ENCODE measurements at places on chromosomes 12 and 14. TPM values are rescaled to one million over a fixed set of nuclear protein-coding genes. Genes with fewer than 3 reads are reported as not detected.

- DNase-seq: no peak
Observed at GRCh38 chr12:49790741-49791555, 37.3 kb downstream of the NCKAP5L start.

DNA sequence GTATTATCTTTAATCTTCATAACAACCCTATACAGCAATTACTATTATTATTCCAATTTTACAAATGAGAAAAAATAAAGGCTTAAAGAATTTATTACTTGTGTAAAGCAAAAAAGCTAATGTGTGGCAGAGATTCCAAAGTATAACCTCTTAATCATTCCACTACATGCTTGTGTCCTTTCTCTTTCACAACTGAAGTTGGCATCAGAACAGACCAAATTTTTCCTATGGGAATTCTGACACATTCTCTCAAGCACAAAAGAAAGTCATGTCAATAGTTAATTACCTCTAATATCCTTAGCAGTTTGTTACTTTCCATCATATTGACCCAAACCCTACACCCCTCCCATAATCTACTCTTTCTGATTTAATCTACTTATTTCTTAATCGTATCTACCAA lies 86.7 kb downstream of the BCL2L14 start:
- DNase-seq: no peak

DNA sequence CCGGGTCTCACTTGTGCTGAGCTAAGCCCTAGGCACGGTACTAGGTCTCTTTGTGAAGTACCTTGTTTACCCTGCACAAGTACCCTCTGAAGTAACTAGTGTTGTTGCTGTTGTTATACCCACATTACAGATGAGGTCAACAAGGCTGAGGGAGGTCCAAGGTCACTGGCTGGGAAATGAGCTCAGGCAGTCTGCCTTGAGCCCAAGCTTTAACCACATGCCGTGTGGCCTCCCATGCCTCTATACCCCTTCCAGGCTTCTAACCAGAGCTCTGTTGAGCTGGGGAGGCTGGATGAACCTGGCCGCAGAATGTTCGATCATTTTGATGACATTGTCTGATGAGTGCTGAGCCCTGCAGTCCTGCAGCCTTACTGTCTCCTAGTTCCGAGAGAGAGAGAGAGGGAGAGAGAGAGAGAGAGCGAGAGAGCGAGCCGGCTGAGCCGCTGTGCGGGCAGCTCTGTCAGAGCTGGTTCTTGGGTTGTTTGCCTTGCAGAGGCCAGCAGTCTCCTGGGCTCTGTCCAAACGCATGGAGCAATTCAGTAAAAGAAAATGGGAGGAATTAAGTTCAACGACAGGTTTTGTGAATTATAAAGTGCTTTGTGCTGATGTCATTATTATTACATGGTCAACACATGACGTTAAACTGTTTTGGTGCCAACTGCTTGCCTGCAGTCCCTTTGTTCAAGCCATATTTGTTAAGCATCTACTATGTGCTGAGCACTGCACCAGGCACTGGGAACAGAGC lies 13.1 kb downstream of the JDP2 start:
- DNase-seq: no peak

GRCh38 chr14:68814539-68815297 lies 21.9 kb upstream of the ZFP36L1 start:
- DNase-seq: peak; percentile 65

DNA sequence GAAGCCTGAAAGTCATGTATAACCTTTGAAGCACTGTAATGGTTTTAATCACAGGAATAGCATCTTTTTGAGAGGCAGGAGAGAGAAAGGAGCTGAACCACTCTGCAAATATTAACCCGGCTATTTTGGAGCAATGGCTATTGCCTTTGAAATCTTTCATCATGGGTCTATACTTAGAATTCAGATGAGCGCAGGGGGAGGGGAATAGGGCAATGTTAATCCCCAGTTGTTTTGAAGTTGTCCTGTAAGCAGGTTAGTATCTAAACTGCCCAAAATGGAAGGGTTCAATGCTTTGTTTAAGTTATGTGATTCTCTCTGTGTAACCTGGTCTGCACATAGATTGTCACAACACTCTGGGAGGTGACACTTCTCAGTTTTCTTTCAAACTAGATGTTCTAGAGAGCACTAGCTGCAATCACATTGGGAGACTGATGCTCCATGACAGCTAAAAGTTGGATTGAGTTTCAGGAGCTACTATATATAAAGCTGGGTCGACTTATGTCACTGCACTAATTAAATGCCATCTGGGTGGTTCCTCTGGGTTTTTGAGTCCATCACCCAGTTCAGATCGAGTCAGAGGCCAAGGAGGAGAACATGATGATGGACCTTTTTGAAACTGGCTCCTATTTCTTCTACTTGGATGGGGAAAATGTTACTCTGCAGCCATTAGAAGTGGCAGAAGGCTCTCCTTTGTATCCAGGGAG lies at the start of gene MYF6:
MYF6 (plus strand) TSS at position 509 of the 704 bp plus-strand sequence; CDS start at position 595, 86 bp downstream.
- no peak for DNase-seq

GRCh38 chr14:52602131-52602530 lies 49.5 kb downstream of the GPR137C start:
- no peak for DNase-seq

DNA sequence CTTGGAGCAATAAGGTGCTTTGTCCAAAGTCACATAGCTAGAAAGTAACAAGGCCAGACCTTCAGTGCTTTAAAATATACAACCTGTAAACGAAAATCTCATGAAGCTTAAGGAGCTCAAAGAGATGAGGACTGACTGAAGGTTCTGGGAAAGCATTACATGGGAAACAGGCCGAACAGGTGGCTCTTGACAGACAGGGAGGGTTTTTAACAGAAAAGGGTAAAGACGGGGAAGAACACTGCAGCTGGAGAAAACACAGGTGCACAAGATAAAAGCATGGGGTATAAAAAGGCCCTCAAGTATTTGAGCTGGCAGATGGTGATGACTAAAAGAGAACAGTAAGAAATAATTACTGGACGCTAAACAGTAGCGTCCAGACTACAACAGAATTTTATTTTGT lies 257.2 kb downstream of the NELL2 start:
- DNase-seq: no peak

DNA sequence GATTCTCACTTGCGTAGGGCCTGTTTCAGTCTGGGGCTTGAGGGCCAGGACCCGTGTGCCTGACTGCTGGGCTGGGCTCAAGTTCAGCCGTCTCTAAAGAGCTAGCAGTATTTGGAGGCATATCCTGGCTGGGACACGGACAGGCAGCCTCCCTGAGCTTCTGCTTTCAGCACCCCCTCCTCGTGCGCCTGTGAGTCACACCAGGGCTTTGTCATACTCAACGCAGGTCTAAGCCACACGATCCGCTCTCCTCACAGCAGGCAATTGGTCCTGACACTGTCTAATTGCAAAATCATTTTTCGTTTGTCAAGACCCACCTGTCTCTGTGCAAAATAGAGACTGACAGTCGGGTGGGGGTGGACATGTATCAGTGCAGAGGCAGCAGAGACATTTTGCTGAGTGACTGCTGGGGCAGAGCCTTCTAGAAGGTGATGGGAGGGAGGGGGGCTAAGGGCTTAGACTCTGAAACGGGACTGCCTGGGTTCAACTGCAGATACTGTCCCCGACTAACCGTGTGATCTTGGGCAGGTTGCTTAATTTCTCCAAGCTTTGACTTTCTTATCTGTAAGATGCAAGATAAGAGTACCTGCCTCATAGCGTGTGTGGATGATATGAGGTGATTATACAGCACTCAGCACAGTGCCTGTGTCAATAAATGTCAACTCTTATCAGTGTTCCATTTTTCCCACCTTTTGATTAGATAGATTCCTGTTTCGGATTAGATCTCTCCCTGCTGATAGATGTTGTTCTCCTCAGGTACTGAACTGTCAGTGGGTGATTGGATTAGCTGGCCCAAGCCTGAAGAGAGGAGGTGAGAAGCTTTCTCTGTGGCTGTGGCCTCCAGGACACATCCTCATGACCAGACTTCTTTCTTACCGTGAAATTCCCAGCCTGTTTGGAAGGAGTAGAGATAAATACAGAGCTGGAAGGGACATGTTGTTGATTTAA lies 53.1 kb downstream of the KCNA1 start:
- DNase-seq: peak; percentile 14

DNA sequence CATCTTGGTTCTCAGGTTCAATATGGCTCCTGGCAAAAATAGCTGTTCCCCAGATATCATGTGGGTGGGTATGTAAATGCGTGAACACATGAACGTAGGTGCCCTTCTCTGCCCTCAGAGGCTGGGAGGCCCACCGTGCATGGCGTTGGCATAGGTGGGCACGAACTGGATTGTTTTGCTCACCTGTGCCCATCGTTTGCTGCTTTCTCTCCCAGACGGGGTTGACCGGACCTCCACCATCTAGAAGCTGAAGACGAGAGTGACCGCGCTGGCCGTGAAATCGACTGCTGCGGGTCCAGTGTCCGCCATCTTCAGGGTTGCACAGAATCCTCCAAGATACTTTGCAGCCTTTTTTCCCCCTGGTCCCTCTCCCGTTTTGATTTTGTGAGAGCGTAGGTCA lies 113.9 kb downstream of the GCH1 start:
- DNase-seq: no peak

DNA sequence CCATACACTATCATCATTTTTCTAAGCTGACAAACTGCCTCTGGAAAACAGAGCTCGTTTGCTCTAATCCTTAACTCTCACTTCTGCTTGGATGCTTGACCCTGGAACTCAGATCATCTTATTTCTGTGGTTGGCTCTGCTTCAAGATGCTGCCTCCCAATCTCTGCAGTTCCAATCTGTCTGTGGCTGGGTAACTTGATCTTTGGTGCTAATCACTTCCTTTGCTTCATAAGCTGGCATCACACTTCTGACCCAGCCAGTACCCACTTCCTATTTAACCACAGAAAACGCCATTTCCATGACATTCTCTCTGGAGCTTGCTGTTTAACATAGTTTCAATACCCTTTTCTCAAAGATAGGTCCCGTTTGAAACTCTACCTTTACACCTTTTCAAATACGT lies 254.2 kb downstream of the ACSS3 start:
- DNase-seq: peak; percentile 4

DNA sequence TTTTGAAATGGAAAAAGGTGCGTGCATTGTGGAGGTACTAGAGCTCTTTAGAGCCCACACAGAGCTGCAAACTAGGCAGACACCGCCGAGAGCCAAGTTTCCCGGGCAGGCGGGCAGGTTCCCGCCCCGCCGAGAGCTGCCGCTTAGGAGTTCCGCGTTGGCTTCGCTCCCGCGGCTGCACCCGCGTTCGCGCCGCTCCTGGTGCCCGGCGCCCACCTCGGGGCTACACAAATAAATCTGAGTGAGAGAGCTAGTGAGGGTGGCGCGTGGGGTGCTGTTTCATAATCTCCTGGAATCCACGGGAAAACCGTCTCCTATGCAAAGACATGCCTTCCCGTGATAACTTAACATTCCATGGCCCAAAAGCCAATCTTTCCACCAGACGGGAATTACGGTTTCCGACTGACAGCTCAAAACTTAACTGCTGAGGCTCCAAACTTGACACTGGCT lies 645 bp downstream of the KITLG start:
- DNase-seq: peak; percentile 34

- DNase-seq: no peak
Observed at GRCh38 chr14:78207414-78207813, 37.2 kb downstream of the NRXN3 start.

DNA sequence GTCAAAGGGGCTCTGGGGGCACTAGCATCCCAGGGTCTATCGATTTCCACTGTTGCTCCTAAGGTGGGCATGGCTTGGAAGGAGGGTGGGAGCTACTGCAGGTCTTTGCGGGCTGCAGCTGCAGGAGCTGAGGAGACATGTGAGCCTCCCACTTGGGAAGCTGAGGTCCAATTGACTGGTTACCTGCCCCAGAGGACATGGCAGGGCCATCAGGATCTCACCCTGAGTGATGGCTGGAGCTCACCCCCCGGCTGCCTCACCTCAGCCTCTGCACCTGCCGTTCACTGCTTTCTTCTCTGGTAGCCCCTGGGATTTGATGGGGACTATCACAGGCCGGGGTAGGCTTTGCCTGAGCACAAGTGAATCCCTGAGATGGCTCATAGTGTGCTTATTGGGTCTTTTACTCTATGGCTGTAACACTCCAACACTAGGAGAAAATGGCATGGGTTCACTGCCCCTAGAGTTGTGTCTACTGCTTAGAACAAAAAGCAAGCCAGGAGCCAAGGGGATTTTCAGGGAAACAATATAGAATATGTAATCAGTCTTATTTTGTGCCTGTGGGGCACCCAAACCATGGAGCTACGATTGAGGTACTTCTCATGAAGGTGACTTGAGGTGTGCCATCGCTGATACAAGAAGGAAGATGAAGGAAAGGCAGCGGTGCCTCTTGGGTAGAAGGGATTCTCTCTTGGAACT lies 3.2 kb upstream of the KRT4 start:
- no peak for DNase-seq

DNA sequence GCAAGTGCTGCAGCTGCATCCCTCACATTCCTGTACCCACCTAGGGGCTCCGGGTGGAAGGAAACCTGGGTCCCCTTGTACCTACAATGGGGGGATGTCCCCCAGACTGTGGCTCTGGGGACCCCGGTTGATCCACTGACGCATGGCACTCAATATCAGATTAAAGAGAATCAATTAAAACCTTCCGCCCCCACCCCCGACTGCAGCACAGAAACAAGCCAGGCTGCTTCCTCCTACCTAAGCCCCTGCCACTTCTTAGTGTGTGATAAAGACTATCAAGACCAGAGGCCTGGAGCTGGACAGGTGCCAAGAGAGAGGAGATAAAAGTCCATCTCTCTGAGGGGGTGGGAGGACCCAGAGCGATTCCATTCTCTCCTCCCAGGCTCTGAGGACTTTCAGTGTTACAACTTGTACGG lies 28.2 kb upstream of the RPLP0 start:
- DNase-seq: peak; percentile 67

DNA sequence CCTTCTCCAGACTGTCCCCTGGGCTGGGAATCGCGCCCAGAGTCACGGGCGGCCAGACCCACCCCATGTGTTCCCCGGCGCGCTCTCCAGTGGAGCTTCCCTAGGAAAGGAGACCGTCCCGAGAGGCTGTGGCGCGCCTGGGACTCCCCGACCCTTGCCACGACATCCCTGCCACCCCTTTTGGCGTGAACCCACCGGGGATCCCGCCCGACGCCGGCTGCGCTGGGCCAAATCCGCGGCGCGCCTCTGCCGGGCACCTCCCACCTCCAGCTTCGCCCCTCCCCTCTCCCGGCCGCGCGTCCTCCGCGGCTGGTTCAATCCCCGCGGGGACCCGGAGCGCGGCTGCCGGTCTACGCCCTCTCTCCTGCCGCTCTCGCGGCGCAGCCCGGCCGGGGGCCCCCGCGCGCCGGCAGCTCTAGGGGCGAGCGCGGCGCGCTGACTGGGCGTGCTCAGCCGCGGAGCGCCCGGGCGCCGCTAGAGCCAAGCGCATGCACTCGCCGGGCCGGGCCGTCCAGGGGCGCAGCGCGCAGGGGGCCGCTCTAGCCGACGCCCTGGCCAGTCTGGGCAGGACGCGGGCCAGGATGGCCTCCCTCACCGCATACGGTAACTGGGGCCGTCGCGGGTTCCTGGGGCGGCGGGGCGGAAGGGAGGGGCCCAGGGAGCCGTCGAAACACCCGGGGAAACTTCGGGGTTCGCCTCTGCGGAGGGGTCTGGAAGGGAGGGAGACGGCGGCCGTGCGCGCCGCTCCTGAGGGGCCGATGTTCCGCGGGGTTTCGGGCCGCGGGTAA lies 77.4 kb upstream of the ANO4 start:
- no peak for DNase-seq

- DNase-seq: no peak
Observed at GRCh38 chr14:73567951-73568885, 795 bp upstream of the ACOT2 start.

PUS7L gene
- 17.2 TPM for total RNA-seq

CCDC177 gene
- total RNA-seq: not detected

BLTP3B gene
- 41.2 TPM for total RNA-seq

DDN gene
- total RNA-seq: 0.03 TPM

CLEC7A gene
- not detected for total RNA-seq

SMIM41 gene
- total RNA-seq: not detected

GPR132 gene
- 0.19 TPM for total RNA-seq

OR6C76 gene
- not detected for total RNA-seq

Data from A172 (cell line).